ENCODE measurements at places on chromosomes 3 and 15.

DNA sequence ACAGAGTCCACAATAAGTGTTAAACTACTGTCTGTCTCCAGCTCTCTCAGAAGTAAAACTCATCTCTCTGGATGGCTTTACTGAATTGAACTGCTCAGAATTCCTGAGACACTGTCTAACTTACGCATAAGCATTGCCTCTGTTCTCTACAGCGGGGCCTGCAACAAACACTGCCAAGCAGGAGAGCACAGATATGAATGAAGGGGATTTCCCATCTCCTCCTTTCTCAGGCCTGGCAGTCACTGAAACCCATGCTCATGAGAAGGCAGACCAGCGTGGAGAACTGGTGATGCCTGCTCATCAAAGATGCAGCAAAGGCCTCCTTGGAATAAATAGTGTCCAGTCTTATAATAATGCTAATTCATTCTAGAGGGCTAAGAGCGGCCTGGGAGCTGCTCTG lies 10.3 kb downstream of the RASGRP1 start:
- no peak for DNase-seq

DNA sequence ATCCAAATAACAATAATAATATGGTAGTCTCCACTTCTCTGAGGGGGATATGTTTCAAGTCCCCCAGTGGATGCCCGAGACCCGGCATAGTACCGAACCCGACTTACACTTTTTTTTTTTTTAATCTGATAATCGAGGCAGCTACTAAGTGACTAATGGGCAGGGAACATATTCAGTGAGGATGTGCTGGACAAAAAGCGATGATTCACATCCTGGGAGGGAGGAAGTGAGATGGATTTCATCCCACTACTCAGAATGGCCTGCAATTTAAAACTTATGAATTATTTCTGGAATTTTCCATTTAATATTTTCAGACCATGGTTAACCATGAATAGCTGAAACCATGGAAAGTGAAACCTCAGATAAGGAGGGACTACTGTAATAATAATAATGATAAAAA lies 49.5 kb upstream of the SELENOK start:
- DNase-seq, result no peak

GRCh38 chr3:107868449-107868848 lies 222.4 kb downstream of the CD47 start:
- DNase-seq, result no peak

DNA sequence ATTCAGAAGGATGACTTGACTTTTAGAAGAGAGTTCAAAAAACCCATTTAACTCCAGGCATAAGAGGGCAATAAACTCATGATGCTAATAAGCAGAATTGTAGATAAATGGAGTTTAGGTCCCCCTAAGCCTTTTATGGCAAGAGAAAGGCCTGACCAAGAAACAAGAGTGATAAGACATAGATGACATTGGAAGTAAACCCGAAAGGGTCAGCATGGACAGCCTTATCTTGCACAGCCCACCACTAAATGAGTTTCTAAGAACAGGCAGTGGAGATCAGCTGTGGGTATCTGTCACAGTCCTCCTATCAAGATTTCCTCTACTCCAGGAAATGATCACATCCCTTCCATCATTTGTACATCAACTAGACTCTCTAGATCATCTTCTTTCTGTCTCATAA lies 457.9 kb upstream of the ADAMTS9 start:
- no peak for DNase-seq

GRCh38 chr3:124529826-124530571 lies 200.3 kb upstream of the UMPS start:
- no peak for DNase-seq
